Activated CD4-positive, CD25-positive, alpha-beta regulatory T cell (primary cell): ENCODE measurements at places on chromosomes 11 and 22.

GRCh38 chr11:42234451-42234951 is 775.0 kb upstream of the LRRC4C start:
- DNase-seq, result no peak

DNA sequence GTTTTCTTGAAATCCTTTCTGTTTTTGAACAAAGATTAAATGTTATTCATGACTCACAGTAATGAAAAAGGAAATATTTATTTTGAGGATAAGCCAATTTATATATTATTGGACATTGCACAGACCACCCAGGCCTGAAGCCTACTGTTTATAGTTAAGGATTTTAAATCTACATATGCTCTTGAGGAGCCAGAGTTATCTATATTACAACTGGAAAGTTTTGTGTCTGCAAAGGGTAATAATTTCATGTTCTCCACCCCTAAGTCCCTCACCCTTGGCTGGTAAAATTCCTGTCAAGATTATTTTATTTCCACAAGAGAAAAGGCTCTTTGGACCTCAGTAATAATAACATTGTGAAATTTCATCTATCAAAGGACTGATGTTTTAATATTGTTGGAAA is 228.2 kb downstream of the TMEM135 start:
- DNase-seq, result no peak

DNA sequence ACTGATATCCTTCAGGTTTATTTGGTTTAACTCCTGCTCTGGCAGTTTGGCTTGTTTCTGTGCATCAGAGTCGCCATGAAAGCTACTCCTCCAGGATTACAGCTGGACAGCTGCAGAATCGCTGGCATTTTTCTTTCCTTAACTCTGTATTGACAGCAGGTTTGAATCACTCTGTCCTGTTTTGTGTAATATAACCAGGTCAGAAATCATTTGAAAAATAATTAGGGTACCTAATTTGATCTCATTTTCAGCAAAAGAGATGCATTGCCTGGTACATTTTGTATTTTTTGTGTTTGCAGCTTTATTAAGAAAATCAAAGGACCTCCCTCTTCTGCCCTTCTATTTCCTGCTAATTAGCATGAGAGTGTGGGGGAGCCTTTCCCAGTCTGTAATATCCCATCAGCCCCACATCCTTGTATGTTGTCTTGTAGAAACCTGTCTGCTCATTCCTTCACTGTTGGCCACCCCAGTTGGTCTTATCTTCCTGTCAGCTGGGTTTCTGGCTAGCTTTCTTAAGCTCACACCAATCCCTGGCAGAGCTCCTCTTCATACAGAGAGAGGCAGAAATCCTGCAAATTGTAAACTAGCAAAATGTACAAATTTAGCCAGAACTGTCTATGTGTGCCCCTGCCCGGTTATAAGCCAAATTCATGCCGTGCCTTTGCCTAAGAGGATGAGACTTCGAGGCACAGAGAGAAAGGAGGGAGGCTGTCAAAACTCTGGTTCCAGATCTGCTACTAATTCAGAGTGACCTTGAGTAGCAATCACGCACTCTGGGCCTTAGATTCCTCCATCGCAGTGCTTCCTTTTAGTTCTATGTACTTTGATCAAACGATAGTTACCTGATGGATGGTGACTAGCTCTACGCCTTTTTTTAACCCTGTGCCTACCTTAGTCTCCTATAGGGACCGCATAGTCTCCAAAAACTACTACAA is 200.6 kb downstream of the NAV2 start:
- DNase-seq, result no peak

- DNase-seq, result no peak
Measured at GRCh38 chr22:39617342-39617741, 46.8 kb downstream of the CACNA1I start.

DNA sequence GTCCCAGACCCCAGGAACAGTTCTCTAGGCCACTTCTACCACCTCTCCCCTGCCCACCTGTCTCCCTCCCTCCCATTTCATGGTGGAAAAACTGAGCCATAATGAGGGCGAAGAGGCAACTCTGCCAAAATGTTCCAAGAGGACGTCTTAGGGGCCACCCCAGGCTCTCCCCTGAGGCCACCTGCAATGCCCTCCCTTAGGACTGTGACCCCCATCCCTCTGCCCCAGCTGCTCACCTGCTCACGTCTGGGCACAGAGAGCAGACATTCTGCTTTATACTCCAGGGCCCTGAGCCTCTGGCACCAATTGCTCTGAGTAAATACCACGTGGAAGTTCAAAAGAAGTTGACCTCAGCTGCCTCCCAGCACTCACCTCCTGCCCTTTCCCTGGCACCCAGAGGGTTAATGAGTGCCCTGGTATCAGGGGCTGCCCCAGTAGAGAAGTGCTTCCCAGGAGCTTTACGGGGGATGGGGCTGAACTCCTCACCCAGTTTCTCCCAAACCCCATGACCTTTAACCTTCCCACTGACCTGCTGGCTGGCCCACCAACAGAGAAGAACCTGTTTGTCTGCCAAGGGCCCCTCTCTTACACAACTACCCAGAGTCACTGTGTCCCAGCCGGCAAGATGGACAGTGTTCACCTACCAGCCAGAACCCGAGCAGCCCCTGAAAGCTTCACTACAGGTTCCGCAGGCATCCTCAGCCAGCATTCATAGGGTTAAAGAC is 627 bp upstream of the APOA5 start:
- no peak for DNase-seq

DNA sequence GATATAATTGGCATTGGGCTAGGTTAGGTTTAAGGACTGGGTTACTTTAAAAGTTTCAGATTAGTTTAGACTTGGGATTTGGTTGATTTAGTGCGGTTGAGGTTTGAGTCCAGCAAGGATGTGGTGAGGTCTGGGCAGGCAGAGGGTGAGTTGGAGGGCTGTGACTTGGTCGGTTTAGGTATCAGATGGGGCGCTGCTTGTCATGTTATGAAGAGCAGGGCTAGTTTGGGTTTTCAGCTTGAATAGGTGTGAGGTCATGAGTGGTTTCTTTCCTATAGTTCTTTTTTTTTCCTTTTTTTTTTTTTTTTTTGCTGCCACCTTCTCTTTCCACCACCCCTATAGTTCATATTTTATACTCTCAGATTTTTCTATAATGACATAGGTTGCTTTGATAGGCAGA is 4.8 kb downstream of the CLCF1 start:
- no peak for DNase-seq

DNA sequence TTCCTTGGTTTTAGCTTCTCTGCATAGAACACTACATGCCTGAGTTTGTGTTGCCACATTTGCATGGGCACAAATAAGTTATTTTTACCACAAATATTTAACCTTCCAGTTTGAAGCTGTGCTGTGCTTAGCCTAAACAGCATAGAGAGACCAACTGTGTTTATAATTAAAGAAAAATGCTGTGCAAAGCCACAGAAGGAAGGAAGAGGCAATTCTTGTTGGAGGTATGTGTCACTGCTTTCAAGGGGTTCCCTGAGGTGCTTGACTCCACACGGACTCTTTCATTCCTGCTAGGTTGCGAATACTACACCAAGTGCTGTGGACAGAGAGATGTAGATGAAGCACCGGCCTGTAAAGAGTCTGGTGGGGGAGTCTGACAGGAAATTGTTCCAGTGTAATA is 47.6 kb upstream of the OLFML1 start:
- no peak for DNase-seq

GRCh38 chr11:63443714-63444113 is 47.3 kb downstream of the PLAAT5 start:
- no peak for DNase-seq

- DNase-seq, result no peak
Measured at GRCh38 chr11:91625495-91625894, 599.1 kb upstream of the FAT3 start.

DNA sequence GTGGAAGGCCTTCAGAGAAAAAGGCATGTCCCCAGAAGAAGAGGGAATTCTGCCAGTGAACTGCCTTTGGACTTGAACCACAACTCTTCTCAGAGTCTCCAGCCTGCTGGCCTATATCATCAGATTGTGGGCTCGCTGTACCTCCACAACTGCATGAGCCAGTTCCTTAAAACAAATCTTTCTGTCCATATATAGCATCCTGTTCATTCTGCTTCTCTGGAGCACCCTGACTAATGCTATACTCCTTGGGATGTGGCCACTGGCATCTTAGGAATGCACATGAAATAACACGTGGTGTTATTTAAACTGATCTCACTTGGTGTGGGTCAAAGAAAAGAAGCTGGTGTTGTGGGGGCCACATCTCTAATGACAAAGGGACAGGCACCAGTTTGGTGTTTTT is 58.3 kb upstream of the VSTM5 start:
- no peak for DNase-seq
